ENCODE measurements at places on chromosomes 12 and 14. TPM values are rescaled to one million over a fixed set of nuclear protein-coding genes. Genes with fewer than 3 reads are reported as not detected.

The SYCP3 gene
- total RNA-seq: not detected

The ABCD4 gene
- total RNA-seq: 62.4 TPM

GRCh38 chr12:112750971-112751370 is 40.6 kb upstream of the RPH3A start:
- no peak for DNase-seq

- DNase-seq: no peak
Observed at GRCh38 chr12:12983420-12984035, 16.5 kb downstream of the HEBP1 start.

The DEPDC4 gene
- total RNA-seq: not detected

GRCh38 chr12:106425061-106425702 is 67.6 kb downstream of the POLR3B start:
- no peak for DNase-seq

The KRT73 gene
- not detected for total RNA-seq

GRCh38 chr14:96079066-96079465 is 39.9 kb downstream of the C14orf132 start:
- DNase-seq: no peak

- no peak for DNase-seq
Observed at GRCh38 chr12:25263594-25263993, 12.9 kb upstream of the KRAS start.

DNA sequence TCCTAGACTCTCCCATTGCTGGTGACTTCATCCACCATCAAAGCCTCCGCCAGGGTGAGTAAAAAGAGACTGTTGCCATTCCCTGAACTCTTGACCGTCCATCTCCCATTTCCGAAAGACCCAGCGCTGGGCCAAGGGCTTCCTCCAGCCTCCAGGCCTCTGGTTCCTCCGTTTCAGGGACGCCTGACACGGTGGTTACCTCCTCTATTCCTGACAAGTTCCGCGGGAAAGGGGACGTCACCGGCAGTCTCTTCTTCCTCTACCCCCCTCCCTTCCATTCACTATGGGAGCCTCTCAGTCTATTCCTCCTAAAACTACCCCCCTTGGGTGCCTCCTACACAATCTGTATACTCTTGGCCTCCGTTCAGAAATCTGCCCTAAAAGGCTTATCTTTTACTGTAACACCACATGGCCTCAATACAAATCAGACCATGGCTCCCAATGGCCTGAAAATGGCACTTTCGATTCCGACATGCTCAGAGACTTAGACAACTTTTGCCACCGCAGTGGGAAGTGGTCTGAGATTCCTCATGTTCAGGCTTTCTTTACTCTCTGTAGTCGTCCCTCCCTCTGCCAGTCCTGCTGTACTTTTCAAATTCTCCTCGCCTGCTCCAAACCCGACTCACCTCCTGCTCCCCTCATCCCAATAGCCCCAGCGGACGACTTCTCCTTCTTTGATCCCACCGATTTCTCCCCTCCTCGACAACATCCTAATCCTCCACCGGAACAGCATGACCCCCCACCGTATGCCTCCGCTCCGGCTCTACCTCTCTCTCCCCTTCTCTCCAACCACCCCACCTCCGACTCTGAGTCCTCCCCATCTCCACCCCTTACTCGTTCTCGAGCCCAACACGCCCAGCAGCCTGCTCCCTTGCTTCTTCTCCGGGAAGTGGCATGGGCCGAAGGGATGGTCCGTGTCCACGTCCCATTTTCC is 70.4 kb downstream of the MOK start:
- DNase-seq: no peak

- DNase-seq: no peak
Observed at GRCh38 chr12:73892201-73892600, 645.4 kb upstream of the ATXN7L3B start.

The TAS2R10 gene
- total RNA-seq: 4.6 TPM

The SERPINA5 gene
- 4.4 TPM for total RNA-seq

GRCh38 chr14:96979611-96980074 is 182.5 kb downstream of the VRK1 start:
- DNase-seq: no peak

DNA sequence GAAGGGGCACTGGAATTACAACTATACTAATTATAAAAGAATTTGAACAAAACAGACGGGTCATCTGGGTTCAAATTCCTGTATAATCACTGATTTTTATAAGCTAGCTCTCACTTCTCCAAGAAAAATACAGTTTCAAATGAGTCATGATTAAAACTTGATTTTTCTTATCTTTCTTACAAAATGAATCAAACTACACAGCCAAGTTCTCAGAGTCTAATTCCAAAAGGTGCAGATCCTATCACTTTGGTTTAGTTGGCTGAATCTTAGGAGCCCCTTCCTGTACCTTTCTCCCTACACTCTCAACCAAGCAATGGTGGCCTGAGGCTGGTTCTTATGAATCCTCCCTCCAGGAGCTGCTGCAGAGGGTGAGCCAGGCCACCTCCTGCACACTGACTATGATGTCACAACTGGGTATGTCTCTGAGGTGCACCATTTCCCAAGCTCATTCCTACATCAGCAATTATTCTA is 43.8 kb upstream of the BMP4 start:
- DNase-seq: no peak

DNA sequence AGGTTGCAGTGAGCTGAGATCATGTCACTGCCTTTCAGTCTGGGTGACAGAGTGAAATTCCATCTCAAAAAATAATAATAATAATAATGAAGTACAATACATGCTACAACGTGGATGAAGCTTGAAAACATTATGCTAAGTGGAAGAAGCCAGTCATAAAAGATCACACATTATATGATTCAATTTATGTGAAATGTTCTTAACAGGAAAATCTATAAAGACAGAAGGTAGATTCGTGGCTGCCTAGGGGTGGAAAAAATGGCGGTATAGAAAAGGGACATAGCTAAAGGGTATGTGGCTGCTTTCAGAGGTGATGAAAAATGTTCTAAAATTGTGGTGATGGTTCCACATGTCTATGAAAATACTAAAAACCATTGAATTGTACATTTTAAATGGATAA is 41.0 kb upstream of the AMIGO2 start:
- no peak for DNase-seq

The GPN3 gene
- 12.9 TPM for total RNA-seq

Data from thoracic aorta (tissue), 2 donors.